ENCODE measurements at places on chromosomes 5 and 9. TPM values are rescaled to one million over a fixed set of nuclear protein-coding genes. Genes with fewer than 3 reads are reported as not detected.

DNA sequence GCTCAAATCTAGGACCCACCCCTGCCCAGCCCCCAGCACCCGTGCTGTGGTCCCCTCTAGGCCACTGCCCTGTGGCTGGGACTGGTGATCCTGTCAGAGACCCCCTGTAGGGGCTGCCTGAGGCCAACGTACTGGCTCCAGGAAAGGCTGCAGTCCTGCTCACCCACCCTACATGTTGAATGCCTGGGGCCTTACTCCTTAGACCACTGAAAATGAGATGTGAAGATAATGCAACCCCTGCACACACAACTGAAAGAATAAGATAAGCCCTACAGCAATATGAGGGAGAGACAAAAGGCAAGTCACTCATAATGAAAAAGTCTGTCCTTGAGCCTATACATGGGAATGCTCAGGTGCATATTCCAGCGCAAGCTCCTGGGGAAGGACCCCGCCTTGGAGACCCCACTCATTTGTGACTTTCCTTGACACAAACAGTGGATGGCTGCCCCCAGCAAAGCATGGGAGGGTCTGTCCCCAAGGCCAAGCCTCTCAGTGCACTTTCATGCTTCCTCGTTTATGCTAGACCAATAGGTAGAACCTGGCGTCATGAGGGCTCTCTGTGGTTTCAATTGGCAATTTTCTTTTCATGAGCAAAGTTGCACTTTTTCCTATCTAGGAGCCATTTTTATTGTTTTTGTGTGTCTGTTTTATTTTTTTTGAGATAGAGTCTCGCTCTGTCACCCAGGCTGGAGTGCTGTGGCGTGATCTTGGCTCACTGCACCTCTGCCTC, 12.5 kb upstream of the WNK2 start:
- no peak for DNase-seq

GRCh38 chr5:96649681-96650540, 12.3 kb upstream of the CAST start:
- DNase-seq = no peak

GRCh38 chr5:67032921-67033664, 163.5 kb downstream of the CD180 start:
- DNase-seq = no peak

DNA sequence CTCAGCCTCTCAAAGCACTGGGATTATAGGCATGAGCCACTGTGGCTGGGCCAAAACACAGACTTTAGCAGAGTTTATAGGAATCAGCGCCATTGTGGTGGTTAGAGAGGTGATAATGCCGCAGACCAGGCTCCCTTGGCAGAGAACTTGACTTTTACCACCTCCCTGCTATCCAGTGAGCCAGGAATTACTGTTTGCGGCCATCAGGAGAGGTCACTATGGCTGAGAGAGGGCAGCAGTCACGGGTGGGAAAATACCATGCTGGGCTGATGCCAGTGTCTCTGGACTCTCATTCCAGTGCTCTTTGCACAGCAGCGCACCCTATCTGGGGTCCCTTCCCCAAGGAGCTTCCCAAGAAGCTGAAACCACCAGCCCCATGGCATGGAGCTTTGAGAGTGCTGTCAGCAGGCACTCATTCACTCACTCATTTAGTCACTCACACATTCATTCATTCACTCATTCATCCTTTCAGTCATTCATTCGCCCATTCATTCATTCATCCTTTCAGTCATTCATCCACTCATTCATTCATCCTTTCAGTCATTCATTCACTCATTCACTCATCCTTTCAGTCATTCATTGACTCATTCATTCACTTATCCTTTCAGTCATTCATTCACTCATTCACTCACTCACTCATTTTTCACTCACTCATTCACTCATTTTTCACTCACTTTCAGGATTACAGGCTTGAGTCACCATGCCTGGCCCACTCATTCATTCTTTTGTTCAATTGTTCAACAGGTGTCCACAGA, 27.3 kb upstream of the RNU6ATAC start:
- no peak for DNase-seq

DNA sequence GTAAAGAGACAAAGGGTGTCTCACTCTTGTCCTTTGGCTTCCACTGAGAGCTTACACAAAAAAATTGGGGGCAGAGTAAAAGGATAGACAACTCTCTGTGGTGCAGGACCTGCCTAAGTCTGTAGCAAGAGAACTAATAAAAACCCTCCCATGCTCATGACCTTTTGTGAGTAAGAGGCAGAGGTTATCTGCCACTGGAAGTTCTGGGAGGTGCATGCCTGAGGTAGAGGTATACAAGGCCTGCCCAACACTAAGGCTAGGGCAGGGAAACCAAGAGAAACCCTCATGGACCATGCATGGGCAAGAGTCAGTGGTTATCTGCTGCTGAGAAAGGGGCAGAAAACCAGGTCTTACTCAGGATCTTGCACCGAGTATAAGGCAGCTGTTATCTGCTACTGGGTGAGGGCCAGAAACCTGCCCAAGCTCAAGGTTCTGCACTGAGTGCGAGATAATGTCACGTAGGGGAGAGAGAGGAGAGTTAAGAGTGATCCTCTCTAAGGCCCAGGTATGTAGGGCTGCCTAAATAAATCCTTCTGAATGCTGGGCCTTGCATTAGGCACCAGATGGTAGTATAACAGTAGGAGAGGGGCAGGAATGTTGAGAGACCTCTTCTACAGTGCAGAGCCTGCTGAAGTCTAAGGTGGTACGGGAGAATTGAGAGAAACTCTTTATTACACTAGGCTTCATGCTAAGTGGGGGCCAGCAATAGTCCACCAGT, 143.4 kb downstream of the MACROH2A1 start:
- DNase-seq = no peak

GRCh38 chr9:94922691-94923107, 196.2 kb downstream of the AOPEP start:
- no peak for DNase-seq

DNA sequence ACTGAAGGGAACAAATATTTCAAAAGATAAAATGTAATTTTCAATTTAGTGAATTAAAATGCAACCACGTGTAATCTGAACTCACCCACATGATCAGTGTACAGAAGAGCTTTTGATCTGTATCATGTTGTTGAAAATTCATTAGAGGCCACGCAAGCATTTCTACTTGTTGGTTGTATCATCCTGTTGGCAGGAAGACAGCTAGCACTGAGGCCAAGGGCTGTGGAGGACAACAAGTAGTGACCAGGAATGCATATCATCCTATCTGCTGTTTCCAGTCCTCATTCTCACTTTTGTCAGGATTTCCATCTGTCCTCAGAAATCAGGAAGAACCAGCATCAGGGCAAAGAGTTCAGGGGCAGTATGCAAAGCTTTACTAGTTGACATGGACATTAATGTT, 29.9 kb upstream of the CKS2 start:
- no peak for DNase-seq

SVEP1 gene
- 6.7 TPM for total RNA-seq

UBE2B gene
- total RNA-seq = 180 TPM

PPP3R2 gene
- not detected for total RNA-seq

PPP1R26 gene
- total RNA-seq = 26.3 TPM

Data from cardiac septum (tissue), 1 donor.